ENCODE measurements at places on chromosomes 11 and 22. TPM values are rescaled to one million over a fixed set of nuclear protein-coding genes. Genes with fewer than 3 reads are reported as not detected.

The CACNA1I gene
- total RNA-seq: 0.21 TPM

The CHRDL2 gene
- not detected for total RNA-seq

The MS4A6E gene
- not detected for total RNA-seq

The KREMEN1 gene
- 8.4 TPM for total RNA-seq

The C11orf91 gene
- total RNA-seq: not detected

- DNase-seq: no peak
These were observed 72.9 kb downstream of the CTTN start for GRCh38 chr11:70471254-70471653.
